ENCODE measurements at places on chromosomes 5 and 9.

DNA sequence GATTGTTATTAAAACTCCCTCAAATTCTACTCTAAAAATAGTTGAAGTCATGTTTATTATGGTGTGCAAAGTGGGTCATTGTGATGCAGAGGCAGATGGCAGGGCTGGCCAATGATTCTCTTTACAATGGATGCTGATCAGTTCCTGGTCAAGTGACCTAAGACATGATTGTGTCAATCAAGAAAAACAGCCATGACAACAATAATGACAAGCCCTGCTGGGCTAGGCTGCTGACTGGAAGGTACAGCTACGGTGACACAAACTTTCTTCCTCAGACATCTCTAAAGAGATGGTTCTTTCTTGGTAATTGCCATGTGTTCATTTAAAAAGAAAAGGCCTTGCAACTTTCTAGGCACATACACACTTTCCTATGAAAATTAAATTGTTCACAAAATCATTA is 3.6 kb downstream of the SLC24A2 start:
- DNase-seq, result no peak

GRCh38 chr5:109705596-109705995 is 15.9 kb downstream of the MAN2A1 start:
- no peak for DNase-seq

GRCh38 chr9:115596021-115596745 is 478.2 kb upstream of the TNC start:
- no peak for DNase-seq

GRCh38 chr5:109660301-109660700 is 29.4 kb upstream of the MAN2A1 start:
- DNase-seq, result no peak

DNA sequence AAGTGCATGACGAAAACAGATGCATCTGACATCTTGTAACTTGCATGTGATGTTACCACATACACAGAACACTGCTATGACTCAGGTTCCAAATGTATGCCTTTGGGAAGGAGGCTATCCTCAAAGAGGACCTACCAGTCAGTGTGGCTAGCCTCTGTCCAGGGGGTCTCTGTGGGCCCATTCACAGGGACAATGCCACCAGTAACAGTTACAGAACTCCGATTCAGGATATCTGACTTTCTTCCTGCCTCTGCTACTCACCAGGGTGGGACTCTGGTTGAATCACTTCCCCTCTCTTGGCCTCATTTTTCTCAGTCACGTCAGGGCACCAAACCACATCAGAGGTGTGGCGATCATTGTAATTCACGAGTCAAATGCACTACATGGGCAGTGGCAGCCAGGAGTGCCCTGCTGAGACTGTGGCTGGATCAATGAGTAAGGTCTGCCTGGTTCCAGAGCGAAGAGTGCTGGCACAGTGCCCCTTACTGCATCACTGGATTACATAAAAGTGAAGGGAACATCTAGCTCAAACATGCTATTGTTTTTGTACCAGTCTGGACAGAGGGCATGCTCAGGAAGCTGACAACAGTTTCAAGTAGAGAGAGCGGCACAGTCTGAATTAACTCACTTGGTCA is 13.2 kb downstream of the ATOX1 start:
- DNase-seq, result no peak

- DNase-seq, result no peak
Measured at GRCh38 chr5:109863752-109864151, 174.0 kb downstream of the MAN2A1 start.
